ENCODE measurements at places on chromosomes 7 and 10.

GRCh38 chr7:1113548-1113885 is 25.6 kb downstream of the GPER1 start:
- DNase-seq, result no peak

DNA sequence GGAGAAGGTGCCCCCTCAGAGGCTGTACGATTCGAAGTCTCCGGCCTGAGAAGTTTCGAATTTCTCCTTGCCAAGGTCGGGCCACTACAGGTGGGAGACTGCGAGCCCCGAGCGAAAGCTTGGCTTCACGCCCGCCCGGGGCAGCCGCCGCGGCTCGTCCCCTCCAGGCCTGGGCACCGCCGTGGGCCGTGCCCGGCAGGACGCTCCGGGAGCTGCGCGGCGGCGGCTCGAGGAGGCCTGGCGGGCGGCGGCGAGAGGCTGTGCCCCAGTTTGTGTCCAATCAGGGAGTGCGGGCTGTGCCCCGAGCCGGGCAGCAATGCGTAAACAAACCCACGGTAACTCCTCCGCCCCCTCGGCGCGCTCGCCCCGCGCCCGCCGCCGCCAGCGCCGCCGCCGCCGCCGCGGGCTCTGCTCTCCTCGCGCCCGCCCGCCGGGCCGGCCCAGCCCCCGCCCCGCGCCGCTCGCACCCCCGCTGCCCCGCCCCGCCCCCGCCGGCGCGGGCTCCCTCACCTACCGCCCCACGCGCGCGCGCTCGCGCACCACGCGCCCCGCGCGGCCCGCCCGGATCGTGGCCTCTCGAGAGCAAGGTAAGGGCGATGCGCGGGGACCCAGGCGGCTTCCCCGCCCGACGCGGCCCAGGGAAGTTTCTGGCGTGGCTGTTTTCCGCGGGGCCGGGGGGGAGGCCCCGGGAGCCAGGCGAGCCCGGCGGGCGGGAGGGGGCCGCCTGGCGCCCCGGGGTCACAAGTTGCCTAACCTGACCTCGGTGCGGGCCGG is 57.8 kb upstream of the PCGF5 start:
- DNase-seq, result peak; percentile 54

- DNase-seq, result no peak
Observed at GRCh38 chr7:94972296-94972695, 64.9 kb downstream of the PPP1R9A start.

- no peak for DNase-seq
Observed at GRCh38 chr10:71378336-71379117, 18.2 kb upstream of the CDH23 start.

- no peak for DNase-seq
Observed at GRCh38 chr10:117222976-117223692, 17.8 kb upstream of the SLC18A2 start.

Measured in mesenchymal stem cell (in vitro differentiated cells and primary cell).